Right renal pelvis (tissue), 4 donors: ENCODE measurements at places on chromosomes 7 and 10.

DNA sequence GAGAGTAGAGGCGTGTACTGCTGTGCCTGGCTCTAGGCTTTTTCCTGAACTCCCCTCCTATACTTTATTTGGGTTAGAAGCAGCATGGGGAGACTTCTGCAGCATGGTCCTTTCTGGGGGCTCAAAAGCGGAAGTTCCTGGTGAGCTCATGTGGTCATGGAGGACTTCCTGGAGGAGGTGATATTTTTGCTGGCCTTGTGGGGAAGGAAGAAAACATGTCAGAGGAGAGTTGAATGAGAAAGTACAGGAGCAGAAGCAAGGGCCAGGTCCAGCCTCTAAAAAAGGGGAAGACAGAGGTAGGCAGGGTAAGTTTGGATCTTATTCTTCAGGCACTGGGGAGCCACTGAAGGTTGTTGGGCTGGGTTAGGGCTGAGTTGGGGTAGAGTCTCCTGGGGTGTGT lies 45.5 kb downstream of the CASTOR2 start:
- DNase-seq = no peak

DNA sequence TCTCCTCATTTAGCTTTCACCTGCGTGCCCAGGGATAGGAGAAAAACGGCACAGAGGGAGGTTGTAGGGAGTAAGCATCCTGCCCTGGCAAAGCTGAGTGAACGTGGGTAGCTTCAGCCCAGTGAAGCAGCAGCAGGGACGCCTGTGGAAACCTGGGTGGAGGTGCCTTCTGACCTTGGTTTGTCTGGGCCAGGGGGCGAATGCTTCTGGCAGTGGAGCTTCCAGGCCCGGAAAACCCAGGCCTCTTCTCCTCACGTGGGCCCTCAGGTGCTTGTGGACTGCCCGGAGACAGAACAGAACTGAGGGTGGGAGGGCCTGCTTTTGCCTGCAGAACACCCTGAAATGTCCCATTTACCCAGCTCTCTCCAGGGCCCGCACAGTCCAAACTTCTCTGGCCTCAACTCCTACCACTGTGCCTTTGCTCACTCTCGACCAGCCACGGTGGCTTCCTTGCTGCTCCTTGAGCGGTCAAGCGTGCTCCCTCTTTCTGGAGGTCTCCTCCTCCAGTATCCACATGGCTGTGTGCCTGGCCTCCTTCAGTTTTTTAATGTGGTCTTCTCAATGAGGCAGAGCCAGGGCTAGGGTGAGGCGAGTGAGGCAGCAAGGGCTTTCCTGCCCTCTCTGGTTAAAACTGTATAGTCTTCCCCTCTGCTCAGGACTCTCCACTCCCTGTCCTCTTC lies 62.4 kb downstream of the TMEM209 start:
- DNase-seq = no peak

DNA sequence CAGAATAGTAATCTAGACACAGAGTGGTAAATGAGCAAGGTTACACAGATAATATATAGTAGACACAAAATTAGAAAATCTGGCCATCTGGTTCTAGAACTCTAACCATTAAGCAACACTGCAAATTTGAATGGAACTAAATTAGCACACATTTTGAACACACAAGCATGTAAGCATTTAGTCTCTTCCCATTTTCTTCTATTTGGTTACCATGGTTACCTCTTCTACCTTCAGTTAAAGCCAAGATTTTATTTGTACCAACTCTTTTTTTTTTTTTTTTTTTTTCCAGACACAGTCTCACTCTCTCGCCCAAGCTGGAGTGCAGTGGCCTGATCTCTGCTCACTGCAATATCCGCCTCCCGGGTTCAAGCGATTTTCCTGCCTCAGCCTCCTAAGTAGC lies 790.5 kb downstream of the MAGI2 start:
- DNase-seq = no peak

GRCh38 chr7:19090526-19090925 lies 26.9 kb downstream of the TWIST1 start:
- no peak for DNase-seq

- DNase-seq = no peak
Observed at GRCh38 chr7:48259463-48260280, 88.4 kb downstream of the ABCA13 start.
